ENCODE measurements at places on chromosomes 3 and 15. TPM values are rescaled to one million over a fixed set of nuclear protein-coding genes. Genes with fewer than 3 reads are reported as not detected.
A peak's percentile ranks its signal among the peaks of the same experiment; 100 is the strongest.

GRCh38 chr3:124486324-124486723, 243.9 kb upstream of the UMPS start:
- no peak for DNase-seq

- no peak for DNase-seq
Observed at GRCh38 chr3:107271787-107272387, 105.4 kb upstream of the CCDC54 start.

- DNase-seq = no peak
Observed at GRCh38 chr3:127729556-127730056, 56.9 kb downstream of the ABTB1 start.

- no peak for DNase-seq
Observed at GRCh38 chr15:88621789-88622604, 857 bp downstream of the AEN start.

- no peak for DNase-seq
Observed at GRCh38 chr3:27454914-27455313, 29.3 kb downstream of the SLC4A7 start.

DNA sequence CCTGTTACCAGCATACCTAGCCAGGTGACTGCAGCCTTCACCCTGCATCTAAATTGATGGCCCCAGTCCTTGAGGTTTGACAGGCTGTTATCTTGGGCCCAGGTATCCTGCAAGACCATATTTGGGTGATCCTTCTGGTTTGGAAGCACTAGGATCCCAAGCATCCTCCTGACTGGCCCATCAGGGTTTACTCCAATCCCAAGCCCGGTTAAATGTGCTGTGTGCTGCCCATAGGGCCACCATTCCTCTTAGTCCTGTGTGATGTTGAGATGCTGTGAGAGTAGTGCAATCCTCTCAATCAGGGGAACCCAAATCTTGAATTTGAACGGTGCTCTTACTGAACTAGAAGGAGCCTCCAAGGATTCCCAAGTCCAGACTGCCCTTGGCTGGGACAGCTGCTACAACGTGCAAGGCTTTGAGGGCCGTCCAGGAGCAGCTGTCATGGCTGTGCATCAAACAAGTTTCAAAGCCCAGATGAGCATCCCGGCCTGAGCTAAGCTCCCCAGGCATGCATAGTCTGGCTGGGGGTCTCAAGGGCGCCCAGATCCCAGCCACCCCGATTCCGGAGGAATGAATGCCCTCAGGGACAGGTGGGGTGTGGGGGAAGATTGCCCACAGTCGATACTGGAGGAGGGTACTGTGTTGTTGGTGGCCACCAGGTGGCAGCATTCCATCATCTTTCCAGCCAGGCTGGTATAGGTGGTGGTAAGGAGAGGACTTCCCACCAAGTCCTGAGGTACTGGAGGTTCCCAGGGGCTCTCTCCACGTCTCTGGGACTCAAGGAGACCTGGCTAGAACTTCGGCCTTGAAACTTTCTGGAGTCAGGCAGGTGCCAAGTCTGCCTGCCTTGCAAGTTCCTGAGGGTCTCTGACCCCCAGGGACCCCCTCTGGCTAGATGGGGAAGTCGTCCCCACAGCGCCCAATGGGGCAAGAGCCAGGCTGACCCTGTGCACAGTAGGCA, 32.6 kb downstream of the RBM5 start:
- peak; percentile 95 for DNase-seq

DNA sequence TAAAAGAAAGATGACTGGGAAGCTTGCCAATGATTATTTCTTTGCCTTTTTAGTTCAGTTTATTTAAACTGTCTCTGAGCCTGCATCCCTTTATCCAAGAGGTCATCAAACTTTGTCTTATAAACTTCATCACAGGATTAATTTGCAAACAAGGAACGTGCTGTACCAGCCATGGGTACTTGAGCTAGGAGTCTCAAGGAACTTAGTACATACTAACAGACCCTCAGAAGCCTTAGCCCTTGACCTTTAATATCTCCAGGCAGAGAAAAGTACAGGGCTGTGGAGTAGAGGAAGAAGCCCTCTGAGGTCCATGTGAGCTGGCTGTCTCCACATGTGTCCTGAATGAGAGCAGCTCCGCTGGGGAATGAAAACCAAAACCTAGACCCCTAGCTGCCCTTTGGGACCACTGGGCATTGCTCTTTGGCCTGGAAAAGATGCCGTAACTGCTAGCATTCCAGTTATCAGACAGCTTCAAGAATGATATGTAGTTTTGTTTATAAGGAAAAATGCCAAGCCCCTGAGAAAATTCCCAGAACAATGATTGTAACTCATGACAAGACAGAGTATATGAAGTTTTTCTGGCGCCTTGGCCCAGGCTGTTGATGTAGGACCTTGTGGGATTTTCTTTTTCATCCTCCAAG, 92.1 kb downstream of the ASB7 start:
- DNase-seq = no peak

DNA sequence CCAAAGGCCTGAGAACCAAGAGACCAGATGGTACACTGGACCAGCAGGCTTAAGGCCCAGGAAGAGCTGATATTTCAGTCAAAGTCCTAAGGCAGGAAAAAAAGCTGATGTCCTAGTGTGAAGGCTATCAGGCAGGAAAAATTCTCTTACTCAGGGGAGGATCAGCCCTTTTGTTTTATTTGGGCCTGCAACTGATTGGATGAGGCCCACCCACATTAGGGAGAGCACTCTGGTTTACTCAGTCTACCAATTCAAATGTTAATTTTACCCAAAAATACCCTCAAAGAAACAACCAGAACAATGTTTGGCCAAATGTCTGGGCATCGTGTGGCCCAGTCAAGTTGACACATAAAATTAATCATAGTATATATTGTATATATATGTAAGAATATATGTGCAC, 24.5 kb upstream of the MYRIP start:
- no peak for DNase-seq

- DNase-seq = no peak
Observed at GRCh38 chr3:112633191-112633590, 7.8 kb downstream of the CCDC80 start.

- no peak for DNase-seq
Observed at GRCh38 chr3:188253800-188254452, 100.0 kb downstream of the LPP start.

GRCh38 chr15:72229076-72229946, 1.7 kb downstream of the PKM start:
- DNase-seq = no peak

DNA sequence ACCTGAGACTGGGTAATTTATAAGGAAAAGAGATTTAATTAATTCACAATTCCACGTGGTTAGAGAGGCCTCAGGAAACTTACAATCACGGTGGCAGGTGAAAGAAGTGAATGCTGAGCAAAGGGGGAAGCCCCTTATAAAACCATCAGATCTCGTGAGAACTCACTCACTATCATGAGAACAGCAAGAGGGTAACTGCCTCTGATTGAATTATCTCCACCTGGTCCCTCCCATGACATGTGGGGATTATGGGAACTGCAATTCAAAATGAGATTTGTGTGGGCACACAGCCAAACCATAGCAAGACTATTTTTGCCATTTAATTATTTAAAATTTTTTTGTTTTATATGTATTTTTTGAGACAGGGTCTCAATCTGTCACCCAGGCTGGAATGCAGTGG, 27.0 kb upstream of the KCTD6 start:
- DNase-seq = no peak

- DNase-seq = no peak
Observed at GRCh38 chr3:117322866-117323265, 613.3 kb downstream of the TUSC7 start.

DNA sequence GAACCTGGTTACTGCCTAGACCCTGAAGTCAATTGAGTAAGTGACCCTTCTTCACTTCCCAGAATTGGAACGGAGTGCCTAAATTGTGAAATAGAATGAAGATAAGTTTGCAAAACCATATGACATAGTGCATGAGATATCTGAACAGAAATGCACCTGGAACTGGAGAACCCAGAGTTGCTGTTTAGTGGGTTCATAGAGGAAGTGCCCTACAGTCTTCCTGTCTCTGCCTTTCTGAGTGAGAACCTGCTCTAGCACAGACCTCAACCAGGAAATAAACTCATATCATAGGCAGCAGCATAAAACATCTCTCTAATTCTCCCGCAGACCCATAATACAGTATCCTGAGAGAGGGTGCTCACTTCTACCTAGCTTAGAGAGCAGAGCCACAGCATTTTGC, 82.9 kb downstream of the EOMES start:
- no peak for DNase-seq

- peak; percentile 43 for DNase-seq
Observed at GRCh38 chr15:69626095-69627066, 173.8 kb downstream of the RPLP1 start.

DNA sequence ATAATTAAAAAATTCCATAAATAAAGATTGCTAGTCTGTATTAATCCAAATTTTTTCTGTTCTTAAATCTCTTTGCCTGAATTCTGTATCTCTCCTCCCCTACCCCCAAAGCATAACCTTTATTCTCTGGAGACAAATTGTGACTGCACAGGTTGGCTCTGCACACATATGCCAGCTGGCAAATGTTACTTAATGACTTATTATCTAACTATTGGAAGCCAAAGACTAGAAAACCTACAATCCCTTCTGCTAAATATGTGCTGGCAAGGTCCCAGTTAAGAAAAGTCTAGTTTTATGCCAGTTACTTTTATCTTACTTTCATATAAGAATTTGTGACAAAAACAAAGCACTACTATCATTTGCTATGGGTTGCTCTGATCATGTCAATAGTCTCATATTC, 569.3 kb downstream of the MECOM start:
- no peak for DNase-seq

DNA sequence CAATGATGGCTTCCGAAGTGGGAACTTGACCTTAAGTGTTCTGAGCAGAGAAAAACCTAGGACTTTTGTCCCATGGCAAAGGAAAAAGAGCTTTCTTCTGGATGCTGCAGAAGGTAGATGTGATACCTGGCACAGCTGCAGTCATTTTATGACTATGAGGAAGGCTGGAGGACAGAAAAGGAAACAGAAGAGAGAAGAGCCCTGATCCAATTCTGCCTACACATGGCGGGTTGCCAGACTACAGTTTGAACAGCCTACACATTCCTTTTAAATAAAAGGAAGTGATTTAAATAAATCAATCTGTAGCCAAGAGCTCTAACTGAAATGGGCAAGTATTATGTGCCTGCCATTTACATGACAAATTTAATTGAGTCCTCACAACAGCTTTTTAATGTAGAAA, 43.6 kb upstream of the CHRNB4 start:
- DNase-seq = no peak

- no peak for DNase-seq
Observed at GRCh38 chr3:13379201-13379830, 40.8 kb downstream of the NUP210 start.

GRCh38 chr3:157121522-157121921, 38.4 kb downstream of the CCNL1 start:
- DNase-seq = no peak

The FSIP1 gene
- total RNA-seq = 0.17 TPM

The LXN gene
- 12.9 TPM for total RNA-seq

The PEX11A gene
- total RNA-seq = 8.8 TPM

The DNAJC17 gene
- total RNA-seq = 32.9 TPM

The CADPS gene
- 6.9 TPM for total RNA-seq

The TBC1D5 gene
- 51.9 TPM for total RNA-seq

The COL6A5 gene
- 0.04 TPM for total RNA-seq

Data from lower leg skin (tissue), 4 donors.